Stimulated activated CD4-positive, alpha-beta T cell treated with anti-CD3 and anti-CD28 coated beads, Interleukin-1b, Interleukin-23, amount 100 ng/mL, for 48 hours (primary cell): ENCODE measurements at places on chromosomes 5 and 9.

DNA sequence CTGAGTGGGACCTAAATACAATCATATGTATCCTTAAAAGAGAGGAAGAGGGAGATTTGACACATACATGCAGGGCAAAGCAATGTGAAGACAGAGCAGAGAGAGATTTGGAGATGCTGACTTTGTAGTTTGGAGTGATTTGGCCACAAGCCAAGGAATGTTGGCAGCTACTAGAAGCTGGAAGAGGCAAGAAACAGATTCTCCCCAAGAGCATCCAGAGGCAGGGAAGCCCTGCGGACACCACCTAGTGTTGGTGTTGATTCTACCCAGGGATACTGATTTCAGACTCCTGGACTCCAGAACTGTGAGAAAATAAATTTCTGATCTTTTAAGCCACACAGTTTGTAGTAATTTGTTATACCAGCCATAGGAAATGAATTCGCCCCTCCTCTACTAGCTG, 64.9 kb upstream of the OSMR start:
- no peak for DNase-seq

GRCh38 chr5:176578391-176578808, 29.3 kb downstream of the CDHR2 start:
- DNase-seq, result peak; percentile 41

- DNase-seq, result peak; percentile 78
These were observed 1.8 kb upstream of the FAM78A start for GRCh38 chr9:131277910-131278701.

DNA sequence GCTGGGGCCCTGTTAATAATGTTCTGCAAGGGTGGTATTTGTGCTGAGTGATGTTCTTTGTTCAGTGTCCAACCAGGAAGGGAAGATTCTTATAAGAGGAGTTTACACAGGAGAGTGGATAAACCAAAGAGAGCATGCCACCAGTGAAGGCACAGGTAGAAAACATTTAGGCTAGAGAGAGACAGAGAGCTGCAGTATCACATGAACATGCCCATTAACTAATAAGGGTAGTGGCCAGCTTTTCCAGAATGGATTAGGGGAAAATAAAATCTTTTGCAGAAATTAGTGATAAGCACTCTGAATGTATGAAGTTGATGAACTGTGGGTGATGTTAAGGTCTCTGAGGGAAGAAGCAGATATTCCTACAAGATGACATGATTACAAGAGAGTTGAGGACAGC, 54.1 kb upstream of the PRLR start:
- DNase-seq, result no peak

DNA sequence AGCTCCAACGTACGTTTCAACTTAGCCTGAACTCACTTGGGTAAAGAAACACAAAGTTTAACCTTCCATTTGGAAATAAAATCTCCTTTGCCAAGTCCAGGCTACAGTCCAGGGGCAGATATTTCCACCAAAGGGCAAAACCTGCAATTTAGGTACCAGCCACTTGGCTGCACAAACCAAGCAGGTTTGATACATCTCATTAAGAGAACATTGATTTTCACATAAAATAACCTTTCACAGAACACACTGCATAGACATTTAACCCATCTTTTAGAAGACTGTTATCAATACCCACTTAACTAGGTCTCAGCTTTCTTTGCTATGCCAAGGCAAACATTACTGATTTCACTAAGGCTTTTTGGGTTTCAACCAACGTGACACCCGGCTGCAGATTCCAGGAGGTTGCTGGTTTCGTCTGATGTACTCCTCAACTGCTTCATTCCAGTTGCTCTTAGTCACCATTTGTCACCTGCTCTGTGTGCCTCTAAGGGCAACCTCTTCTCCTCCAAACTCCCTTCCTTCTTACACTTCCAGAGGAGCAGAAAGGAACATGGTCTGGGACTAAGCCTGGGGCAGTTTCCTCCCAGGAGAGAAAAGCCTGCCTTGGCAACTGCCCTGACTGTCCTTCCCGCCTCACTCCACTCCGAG, 67.1 kb downstream of the EPB41L4B start:
- no peak for DNase-seq

DNA sequence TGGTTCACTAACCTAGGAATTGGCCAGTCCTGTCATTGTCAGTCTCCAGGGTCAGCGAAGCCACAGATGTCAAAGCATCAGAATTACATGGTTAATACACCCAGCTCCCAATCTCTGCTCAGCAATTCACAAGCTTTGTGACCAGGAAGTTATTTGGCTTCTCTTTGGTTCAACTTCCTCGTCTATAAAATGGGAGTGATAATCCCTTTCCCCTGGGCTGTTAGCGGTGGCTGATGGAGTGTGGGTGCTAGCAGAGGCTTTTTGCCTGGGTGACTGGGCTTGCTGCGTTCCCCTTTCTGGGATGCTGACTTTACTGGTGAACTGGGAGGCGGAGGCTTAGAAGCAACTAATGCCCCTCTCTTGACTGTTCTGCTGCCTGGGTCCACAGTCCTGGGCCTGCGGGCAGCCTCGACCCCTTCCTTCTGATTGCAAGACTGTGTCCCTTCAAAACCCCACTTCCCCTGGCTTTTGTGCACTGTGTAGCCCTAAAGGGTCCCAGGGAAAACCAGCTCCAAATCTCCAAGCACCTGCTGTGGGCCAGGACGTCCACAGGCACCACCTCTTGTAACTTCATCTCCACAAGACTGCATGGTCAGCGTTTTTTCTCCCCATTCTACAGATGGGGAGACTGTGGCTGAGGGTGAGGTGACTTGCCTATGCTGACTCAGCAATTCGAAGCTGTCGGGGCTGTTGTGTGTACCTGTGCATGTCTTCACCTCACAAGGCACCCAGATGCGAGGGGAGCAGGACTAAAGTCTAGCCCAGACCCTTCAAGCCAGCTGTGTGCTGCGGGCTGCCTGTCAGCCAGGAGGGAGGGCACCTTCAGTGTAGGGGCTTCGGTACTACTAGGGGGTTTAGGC, 45.2 kb upstream of the NEURL1B start:
- DNase-seq, result no peak

DNA sequence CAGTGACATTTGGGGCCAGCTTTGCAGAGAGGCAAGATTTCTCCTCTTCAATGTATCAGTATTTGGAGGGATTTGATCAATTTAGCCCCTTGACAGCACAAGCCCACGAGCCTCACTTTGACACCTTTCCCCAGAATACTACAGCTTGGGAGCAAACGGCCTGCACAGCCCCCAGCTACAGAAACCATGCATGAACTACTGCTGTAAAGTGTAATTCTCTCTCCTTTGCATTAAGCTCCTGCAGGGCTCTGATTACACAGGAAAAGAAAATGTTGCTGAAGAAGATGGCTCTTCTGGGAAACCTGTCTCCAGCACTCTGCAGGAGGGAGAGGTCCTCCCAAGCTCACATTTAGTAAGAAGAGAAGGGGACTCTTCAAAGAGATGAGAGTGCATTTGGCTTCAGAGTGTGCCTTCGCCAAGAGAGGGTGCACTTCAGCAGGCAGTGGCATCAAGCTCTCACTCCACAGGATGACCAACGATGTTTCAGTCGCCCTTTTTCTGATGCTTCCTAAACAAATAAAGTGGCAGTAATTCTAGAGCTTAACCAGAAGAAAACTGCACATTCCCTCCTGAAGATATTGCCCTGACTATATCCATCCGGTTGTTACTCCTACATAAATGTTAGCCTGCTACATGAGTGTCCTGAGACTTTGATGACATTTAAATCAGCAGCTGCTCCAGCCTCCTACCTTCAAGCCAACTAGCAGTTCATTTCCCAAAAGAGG, 272.2 kb downstream of the AUH start:
- no peak for DNase-seq

DNA sequence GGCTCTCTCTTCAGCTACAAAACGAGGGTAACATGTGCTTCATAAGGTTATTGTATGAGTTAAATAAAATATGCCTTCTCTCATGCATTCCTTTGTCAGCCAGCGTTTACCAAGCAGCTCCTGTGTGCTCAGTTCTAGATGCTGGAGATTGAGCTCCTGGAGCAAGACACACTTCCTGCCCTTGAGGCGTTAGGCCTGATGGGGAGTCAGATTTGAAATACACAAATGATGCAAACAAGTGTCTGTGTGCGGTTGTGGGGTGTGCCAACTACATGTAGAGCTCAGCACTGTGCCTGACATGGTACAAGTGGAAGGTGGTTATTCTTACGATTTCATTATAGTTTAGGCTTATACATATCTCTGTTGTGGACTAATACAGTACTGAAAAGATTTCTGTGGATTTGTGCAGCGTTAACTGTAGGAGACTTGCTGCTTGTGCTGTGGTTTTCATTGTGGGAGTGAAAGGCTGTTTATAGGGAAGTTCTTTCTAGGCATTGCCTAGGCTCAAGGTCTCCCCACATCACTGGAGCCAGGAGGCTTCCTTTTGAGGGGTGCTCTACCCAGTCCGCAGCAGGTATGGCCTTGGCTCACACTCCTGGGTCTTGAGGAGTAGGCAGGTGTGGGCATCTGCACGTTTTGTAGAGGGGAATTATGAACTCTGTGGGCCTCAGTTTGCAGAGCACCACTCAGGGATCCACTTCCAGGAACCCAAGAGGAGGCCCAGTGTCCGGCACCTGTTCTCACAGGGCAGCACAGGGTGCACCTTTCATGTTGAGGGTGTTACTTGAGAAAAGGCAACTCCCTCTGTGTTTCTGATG, 39.8 kb upstream of the ANGPTL2 start:
- no peak for DNase-seq

DNA sequence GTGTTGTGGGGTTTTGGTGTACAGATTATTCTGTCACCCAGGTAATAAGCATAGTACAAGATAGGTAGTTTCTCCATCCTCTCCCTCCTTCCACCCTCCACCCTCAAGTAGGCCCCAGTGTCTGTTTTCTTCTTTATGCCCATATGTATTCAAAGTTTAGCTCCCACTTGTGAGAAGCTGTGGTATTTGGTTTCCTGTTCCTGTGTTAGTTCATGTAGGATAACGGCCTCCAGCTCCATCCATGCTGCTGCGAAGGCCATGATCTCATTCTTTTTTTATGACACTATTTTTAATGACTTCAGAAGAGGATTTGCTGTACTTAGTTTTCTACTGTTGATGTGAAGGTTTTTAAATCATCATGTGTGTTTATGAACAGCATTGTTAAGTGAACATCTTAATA, 11.9 kb downstream of the CCDC180 start:
- DNase-seq, result no peak

GRCh38 chr5:89071941-89072331, 189.0 kb upstream of the MEF2C start:
- DNase-seq, result no peak

GRCh38 chr5:112492291-112492690, 73.2 kb upstream of the EPB41L4A start:
- DNase-seq, result peak; percentile 32

- DNase-seq, result peak; percentile 69
These were observed 49.6 kb upstream of the FOXE1 start for GRCh38 chr9:97803167-97804058.

DNA sequence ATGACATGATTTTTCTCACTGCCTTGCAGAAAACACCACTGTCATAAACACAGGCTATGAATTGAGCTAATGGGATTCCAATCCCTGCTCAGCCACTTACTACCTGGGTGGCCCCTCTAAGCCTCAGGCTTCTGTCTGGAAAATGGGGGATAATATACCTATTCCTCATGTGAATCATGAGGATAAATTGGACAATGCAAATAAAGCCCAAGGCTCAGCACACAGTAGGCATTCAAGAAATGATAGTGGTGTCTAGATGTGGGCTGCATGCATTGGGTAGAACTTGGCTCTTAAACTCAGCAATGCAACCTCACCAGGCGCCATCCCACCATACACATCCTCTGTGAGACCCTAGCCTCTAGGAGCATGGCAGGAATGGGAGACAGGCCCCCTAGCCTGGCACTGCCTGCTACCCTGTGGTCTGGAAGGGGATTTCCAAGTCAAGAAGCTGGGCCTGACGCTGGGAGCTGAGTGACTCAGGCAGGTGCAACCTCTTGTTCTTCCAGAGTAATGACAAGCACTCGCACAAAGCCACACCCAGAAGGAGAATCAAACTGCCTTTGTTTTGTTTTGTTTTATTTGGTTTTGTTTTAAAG, 2.3 kb upstream of the TNIP1 start:
- peak; percentile 84 for DNase-seq

DNA sequence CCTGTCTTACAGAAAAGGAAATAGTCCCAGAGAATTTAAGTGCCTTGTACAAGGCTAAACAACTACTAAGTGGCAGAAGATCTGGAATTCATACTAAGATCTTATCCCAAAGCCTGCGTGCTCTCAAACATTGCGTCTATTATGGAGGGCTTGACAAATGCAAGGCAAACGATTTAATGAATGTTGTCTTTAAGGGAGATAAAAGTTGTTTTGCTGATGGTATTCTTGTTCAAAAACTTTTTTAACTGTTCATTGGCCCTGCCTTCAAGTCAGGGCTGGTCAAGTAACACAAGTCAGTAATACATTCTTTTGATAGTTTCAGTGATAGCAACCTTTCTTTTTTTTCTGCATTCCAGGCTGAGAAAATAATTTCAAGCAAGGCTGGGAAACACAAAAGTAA, 1.7 kb upstream of the SLC38A9 start:
- no peak for DNase-seq

DNA sequence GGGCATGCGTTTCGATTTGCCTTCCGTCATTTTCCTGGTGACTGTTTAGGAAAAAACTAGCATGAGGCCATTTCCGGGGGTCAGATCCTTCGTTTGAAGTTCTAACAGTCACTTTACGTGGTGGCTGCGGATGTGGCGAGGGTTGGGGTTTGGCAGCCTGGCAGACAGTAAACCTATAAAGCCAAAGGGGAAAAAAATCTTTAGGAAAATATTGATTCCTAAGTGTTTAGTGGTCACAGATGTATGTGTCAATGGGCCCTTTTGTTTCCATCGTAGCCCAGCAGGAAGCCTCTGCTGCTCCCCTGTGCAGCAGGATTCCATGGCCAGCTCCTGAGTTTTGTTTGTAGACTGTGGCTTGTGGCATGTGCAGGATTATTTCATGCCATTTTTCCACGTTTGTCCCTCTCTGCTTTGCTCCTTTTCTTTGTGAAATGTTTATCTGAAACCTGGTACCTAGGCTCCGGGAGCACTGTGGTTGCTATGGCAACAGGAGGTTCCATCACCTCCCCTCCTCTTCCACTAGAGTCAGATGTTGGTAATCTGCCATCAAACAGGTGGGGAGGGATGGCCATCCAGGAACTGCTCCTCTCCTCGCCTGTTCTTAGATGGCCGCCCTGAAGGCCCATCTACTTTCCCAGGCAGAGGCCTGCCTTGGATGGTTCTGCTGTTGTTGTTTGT, 202.3 kb downstream of the AOPEP start:
- no peak for DNase-seq
